ENCODE measurements at places on chromosomes 5 and 9.

DNA sequence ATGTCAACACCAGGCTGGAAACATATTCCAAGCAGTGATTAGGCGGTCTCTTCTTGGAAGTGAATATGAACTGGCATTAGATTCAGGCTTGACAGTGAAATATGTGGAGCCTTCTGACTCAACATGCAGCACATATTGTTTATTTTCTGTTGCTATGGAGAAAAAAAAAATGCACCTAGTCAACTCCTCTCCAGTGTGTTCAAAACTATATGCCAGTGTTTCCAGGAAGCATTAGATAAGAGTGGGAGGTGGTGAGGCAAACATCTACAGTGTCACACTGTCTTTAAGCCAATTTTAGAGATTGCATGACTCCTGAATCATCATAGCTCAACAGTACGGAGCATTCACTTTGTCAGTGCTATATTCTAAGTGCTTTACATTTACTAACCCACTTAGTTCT is 117.9 kb downstream of the HCN1 start:
- DNase-seq: no peak

DNA sequence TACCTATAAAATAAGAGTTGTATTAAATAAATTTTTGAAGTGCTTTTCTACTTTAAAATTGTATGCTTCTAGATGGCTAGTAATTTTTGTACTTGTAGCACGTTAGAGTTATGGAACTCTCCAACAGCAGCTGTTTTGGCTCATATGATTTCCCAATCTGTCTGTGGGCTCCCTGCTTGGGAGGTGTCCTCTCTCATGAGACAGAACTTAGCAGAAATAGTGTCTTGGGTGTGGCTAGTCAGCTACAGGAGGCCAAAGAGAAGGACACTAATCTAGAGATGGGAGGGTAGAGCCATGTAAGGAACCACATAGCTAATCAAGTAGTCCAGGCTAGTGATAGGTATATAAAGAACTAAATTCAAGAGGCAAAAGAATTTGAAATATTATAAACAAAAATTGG is 78.4 kb upstream of the DAB2 start:
- no peak for DNase-seq

GRCh38 chr9:93164085-93164484 is 19.9 kb upstream of the WNK2 start:
- no peak for DNase-seq

DNA sequence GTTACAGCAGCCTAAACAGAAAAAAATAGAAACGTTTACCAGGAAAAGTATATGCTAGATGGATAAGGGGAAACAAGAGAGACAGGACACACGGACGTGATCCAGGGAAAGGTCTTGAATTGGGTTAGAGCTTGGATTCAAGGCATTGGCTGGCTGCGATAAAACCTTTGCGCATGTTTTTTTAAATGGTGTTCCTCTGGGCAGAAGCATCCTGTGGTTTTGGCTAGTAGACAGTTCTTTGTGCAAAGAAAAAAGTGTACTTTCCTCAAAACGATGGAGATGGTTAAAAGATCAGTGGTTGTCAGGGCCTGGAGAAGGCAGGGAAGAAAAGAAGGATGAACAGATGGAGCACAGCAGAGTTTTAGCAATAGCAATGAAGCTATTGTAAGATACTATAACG is 37.5 kb upstream of the LIFR start:
- DNase-seq: no peak

GRCh38 chr9:95820074-95820473 is 55.4 kb upstream of the ERCC6L2 start:
- DNase-seq: no peak

Measured in left cardiac atrium (tissue), 4 donors.